Activated T-cell treated with anti-CD3 and anti-CD28 coated beads, Interleukin-2, amount 50 U/mL, for 1 hour (primary cell): ENCODE measurements at places on chromosomes 11 and 22.

DNA sequence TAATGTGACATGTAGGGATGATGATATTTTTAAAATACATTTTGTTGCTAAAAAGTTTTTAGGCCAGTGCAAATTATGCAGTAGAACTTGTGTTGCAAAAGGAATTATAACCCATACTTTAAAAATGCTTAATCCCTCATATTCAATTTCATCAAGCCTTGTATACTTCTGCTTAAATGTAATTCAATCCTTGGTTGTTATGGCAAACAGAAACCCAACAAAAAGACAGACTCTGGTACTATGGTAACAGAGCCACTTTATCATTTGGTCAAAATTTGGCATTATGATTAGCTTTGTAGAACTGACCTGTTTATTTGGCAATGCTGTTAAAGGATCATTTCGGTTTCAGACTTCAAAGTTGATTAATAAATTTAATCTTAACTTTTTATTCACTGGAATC, 284.8 kb downstream of the TMEM135 start:
- DNase-seq: no peak

DNA sequence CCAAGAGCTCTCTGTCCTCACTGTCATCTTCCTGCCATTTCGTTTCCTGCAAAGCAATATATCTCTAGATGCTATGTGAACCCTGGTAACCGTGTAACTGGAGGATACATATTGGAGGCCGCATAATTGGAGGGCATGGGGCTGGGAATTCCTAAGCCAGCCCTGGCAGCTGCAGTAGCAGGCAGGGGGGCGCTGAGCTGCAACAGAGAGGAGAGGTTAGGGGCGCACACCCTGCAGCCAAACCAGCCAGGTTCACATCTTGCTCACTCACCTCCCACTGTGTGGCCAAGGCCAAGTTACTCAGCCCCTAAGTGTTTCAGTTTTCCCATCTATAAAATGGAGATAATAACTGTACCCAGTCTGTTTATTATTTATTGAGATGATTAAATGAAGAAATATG, 39.9 kb upstream of the ZBTB16 start:
- no peak for DNase-seq

DNA sequence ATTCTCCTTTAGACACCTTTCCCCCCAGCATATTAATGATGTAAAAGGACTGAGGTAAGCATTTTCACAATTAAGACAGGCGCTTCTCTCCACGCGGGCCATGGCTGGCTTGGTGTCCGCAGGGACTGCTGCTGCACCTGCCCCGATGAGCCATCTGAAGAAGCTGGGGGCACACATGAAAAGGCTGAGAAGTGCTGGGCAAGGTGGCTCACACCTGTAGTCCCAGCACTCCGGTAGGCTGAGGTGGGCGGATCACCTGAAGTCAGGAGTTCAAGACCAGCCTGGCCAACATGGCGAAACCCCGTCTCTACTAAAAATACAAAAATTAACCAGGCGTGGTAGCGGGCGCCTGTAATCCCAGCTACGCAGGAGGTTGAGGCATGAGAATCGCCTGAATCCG, 21.3 kb downstream of the KRTAP5-6 start:
- no peak for DNase-seq

GRCh38 chr22:39219071-39220039, 25.4 kb downstream of the PDGFB start:
- no peak for DNase-seq

GRCh38 chr11:44316659-44317240, 6.8 kb upstream of the ALX4 start:
- DNase-seq: no peak

DNA sequence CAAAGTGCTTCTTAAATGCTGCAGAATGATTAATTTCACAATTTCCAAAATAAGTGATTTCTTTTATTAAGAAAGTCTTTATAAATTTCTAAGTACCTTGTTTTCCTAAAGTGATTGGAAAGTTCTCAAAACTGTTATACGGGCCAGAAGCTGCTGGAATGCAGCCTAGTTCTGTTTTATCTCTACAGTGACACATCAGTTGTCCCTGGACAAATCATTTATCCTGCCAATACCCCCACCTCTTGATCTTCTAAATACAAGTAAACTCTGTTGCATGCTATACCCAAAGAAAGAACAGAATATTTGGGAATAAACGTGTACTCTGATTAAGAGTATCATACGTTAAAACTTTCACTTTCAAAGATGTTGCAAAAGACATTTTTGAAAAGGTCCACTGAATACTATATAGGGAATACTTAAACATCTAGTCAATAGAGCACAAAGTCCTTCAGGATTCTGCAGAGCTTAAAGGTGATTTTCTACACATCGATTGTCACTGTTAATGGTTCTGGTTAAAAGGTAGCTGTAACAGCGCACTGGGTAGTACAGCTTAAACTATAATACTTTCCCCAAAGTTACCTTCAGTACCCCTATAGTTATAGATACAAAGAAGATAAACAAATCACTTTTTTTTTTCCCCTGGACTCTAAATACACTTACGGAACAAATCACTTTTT, 92.1 kb upstream of the APOA1 start:
- no peak for DNase-seq

DNA sequence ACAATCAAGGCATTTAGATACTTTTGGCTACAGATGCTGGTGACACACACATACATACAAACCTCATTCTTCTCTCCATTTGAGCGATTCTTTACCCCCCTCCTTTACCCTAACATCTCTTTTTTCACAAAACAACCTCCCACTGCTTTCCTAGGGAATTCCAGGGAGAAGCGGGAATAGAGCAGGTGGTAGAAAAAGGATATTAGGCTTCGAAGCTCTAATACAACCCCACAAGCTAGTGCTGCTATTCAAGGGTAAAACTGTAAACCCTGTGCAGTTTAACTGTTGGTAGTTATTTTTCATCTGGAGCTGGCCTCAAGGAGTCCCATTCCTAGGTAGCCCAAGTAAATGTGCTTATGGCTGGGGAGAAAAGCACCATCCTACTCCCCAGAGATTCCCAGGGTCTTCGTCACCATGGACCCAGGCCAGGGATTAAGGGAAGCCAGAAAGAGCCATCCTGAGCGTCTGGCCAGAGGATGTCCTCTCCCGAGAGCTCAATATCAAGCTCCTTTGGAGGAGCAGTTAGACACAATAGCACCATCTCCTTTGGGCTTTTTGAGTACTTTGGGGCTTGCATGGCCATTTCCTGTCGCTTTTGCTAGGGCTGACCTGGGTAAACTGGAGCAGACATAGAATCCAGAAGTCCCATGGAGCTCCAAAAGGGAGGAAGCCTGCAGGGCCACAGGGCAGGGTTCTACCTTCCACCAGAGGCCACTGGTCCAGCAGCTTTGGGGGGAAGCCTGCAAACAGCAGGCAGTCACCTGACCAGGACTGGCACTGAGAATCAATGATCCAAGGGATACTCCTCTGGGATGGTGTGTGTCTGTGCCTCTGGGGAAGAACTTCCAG, 3.1 kb downstream of the MAML2 start:
- no peak for DNase-seq

DNA sequence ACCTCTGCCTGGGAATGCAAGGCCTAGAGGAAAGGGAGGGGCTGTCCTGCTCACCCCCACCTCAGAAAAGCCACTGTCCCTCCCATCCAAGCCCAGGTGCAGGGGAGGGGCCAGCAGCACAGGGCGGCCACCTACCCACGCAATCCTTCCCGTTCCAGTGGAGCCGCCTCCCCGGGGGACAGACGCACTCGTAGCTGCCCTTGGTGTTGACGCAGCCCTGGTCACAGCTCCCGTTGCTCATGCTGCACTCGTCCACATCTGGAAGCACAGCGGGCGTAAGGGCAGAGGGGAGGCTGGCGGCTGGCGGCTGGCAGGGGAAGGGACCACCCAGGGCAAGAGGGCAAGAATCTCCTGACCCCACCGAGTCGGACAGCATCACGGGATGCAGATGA, 40.3 kb upstream of the TTLL12 start:
- DNase-seq: no peak

- no peak for DNase-seq
These were observed 326.5 kb downstream of the BUD13 start for GRCh38 chr11:116446048-116446941.

- DNase-seq: peak; percentile 43
These were observed 15.9 kb downstream of the PTPN5 start for GRCh38 chr11:18775492-18776292.
